Activated CD8-positive, alpha-beta memory T cell treated with anti-CD3 and anti-CD28 coated beads for 1 hour (primary cell): ENCODE measurements at places on chromosomes 7 and 10.

GRCh38 chr10:89019569-89020327 is 29.1 kb downstream of the FAS start:
- DNase-seq, result no peak

DNA sequence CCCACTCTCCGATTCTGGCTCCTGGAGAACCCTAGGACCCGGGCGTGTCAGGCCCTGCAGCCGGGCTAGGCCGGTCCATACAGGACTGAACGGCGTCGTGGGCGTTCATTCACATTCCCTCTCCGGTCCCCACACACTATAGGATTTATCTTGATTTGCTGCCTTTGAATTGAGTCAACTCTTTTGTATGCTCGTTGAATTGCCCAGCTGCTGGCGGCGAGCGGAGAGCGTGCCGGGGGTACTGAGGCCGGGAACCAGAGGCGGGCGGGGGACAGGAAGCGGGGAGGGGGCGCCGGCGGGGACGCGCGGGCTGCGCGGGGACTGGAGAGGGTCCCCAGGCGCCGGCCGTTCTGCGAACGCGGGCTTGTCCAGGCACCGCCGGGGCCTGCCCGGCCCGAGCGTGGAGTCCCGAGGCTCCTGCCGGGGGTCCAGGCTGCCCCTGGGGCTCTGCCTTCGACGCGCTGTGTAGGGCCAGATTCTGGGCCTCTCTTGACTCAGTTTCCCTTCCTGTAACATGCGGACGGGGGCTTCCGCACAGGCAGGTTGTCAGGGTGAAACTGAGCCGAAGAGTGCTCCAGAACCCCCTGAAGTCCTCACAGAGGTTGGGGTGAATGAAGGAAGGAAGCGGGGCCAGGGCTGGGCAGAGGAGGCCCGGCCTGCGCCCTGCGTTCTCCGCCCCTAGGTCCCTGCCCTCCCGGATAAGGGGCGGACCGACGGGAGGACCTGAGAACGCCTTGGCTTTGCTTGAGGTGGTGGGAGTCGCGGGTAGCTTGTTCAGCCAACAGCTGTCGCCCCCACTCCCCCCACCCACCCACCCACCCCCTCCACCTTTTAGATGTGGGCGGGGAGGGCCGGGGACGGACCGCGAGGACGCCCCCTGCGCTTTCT is 769 bp upstream of the ELFN1 start:
- DNase-seq, result no peak

GRCh38 chr10:58806970-58807628 is 294.4 kb downstream of the BICC1 start:
- no peak for DNase-seq

DNA sequence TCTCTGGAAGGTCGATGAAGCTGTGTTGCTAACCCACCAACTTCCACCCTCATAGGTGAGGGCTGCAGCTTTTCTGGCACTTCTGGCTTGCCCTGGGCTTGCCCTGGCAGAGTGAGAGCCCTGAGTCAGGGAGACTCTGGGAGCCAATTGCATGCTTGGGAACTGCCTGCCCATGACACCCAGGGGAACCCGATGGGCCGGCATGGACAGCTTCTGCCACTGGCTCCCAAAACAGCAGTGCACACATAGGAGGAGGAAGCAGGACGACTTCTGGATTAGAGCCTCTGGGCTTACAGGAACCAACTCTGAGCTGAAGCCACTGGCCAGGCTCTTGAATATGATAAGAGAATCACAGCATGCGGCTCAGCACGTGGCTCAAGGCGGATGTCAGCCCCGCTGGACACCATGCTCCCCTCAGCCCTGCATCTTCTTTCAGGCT is 135.2 kb upstream of the UNC5B start:
- DNase-seq, result no peak

DNA sequence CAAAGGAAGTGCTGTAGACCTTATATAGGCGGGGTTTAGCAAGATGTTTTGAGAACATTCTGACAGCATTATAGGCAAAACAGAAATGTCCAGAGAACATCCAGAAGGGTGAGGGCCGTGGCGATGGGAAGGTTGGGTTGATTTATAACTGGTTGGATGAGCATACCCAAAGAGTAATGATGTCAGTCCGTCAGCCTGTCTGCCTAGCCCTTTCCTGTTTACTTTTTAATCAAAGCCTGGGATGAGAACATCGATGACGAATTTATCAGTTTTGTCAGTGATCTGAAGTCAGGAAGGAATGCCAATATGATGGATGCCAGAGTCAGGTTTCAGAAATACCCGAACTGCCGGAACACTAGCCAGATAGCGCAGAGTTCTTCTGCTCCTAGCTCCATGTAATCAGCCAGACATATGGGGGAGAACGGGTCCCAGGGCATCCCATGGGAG is 33.8 kb upstream of the TRIM8 start:
- DNase-seq, result no peak

GRCh38 chr7:29458933-29459332 is 104.7 kb upstream of the PRR15 start:
- no peak for DNase-seq
